ENCODE measurements at places on chromosomes 5 and 9.
A peak's percentile ranks its signal among the peaks of the same experiment; 100 is the strongest.

GRCh38 chr5:132658381-132659302, 669 bp downstream of the IL13 start:
- no peak for DNase-seq

GRCh38 chr5:74261866-74262265, 378.7 kb downstream of the ENC1 start:
- DNase-seq = no peak

DNA sequence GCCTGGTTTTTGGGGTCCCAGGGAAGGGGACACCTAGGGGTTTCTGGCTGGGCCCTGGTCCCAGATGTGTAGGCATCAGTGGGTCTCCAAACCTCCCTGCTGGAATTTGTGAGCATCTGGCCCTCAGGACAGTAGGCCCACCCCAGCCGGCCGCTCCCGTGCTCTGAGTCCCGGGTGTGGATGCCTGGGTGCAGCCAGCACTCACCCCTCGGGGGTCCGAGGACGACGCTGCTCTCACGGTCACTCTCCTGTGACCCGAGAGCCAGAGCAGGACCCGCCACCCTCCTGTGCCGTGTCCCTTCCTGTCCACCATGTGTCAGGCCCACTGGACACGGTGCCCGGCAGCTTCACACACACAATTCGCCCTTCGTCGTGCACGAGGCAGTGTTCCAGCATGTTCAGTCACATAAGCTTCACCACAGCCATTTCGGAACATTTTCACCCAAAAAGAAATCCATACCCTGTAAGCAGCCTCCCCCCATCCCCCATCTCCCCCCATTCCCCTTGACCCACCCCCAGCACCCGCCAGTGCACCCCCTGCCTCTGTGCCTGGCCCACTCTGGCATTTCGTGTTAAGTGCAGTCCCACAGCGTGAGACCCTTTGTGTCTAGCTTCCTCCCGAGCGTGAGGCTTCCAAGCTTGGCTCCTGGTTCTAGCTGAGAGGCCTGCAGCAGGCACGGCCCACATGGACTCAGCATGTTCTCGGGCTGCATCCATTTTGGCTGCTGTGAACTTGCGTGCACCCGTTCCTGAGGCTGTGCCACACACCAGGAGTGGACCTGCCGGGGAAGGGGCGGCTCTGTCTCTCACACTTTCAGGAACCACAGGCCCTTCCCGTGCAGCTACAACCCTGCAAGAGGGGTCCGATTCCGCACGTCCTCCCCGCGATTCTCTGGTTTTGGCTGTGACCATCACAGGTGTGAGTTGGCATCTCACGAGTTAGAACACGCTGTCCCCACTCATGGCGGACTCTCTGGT, 40.5 kb downstream of the NKD2 start:
- no peak for DNase-seq

DNA sequence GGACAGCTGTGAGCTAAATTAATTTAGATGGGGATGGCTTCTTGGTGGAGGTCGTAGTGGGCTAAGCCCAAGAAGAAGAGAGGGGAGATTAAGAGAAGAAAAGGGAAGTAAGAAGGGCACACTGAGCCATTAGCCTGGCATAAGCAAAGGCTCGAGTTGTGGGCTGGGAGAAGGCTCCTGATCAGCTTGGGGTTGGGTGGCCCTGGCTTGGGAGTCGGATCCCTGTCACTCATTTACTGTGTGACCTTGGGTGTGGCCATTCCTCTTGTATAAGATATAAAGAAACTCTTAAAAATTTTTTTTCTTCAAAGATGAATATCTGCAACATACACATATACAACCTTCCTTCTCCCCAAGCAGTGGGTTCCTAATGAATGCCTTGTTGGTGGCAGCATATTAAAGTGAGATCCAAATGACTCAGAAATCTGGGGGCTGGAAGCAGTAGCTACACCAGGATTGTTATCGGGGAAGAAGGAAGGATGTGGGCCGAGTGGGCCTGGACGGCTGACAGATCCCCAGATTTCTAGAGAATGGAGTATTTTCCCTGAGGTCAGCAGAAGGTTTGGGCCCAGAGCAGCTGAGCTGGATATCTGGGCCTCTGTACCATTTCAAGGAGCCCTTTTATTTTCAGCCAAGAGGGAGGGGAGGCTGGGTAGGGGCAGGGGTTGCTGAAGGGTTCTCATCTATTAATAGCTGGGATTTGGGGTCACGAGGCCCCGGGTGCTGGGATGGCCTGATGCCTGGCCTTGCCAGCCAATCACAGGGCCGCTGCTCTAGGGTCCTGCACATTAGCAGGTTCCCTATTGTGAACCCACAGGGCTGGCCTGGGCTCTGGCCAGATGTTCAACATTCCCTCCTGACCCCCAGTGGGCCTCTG, 52.1 kb downstream of the PPARGC1B start:
- DNase-seq = no peak

GRCh38 chr9:16361118-16361517, 509.4 kb downstream of the BNC2 start:
- DNase-seq = no peak

- peak; percentile 49 for DNase-seq
Observed at GRCh38 chr5:179228341-179229121, 116.7 kb downstream of the ADAMTS2 start.

GRCh38 chr5:4142842-4143241, 547.2 kb downstream of the IRX1 start:
- DNase-seq = peak; percentile 22

- DNase-seq = no peak
Observed at GRCh38 chr5:65103756-65104440, 335.2 kb downstream of the CWC27 start.

DNA sequence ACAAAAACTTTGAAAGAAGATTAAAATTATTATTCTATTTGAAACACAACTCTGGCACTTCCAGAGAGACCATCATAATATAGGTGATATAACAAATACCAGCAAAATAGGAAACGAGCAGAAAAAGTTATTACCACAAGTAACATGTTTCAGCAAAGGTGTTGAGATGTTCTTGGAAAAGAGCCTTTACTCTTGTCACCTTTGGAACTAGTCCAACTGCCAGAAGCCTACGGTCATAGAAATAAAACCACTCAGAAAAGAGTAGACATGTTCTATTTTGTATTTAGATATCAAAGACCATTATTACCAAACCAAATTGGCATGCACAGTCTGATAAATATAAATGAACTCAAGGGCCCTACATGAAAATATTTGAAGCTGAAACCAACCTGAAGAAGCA, 145.0 kb upstream of the DMAC1 start:
- no peak for DNase-seq

DNA sequence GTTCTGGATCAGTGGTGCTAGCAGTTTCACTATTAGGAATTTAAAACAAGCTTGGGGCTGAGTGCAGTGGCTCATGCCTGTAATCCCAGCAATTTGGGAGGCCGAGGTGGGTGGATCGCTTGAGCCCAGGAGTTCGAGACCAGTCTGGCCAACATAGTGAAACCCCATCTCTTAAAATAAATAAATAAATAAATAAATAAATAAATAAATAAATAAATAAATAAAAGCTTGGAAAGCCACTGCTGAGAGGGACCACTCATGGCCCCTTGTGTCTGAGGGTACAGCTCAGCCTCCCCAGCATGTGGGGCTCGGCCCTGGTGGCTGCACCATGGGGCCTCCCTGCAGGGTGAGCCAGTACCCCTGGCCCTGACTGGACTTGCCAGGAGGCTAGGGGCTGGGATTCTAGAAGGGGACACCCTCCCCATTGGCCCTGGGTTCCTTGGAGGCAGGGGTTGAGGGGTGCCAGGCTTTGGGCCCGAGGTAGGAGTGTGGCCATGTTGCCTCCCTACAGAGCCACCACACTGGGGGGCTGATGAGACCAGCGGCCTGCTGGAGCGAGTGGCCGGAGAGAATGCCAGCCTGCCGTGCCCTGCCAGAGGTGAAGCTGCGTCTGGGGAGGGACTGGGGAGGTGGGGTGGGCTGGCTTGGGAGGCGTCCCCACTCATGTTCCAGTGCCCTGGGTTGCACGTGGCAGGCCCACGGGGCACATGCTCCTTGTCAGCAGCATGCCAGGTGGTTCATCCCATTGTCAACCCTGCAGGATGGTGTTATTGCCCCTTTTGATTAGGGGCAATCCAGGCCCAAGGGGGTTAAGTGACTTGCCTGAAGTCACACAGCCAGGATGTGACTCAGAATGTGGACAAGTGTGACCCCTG, 76.5 kb downstream of the HMCN2 start:
- no peak for DNase-seq

DNA sequence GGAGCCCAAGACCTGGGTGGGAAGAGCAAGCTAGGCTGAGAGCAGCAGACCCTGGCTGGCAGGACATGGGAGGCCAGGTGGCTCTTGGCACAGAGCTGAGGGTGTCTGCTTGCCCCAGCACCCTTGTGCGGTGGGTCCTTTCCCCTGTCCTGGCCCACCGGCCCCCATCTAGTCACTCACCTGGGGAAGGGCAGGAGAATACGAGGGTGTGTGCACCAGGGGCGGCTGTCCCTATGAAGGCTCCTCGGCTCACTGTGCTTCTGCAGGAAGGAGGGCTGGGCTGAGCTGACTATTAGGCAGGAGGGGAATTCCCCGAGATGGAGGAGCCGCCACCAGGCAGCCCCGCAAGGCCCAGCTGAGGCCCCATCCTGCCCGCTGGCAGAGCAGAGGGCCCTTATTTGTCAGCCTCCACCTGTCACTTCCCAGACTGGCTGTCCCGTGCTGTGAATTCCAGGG, 6.1 kb upstream of the TNIP1 start:
- no peak for DNase-seq

- DNase-seq = no peak
Observed at GRCh38 chr9:8071445-8071798, 271.8 kb upstream of the DMAC1 start.

DNA sequence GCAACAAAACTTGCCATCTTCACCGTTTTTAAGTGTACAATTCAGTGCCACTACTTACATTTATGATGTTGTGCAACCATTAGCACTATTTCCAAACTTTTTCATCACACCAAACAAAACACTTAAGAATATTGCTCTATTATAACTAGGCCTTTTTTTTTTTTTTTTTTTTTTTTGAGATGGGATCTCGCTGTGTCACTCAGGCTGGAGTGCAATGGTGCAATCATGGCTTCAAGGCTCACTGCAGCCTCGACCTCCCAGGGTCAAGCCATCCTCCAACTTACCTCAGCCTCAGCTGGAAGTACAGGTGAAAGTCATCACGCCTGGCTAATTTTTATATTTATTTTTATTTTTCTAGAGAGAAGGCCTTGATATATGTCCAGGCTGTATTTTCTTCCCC, 22.3 kb upstream of the LMNB1 start:
- DNase-seq = no peak

DNA sequence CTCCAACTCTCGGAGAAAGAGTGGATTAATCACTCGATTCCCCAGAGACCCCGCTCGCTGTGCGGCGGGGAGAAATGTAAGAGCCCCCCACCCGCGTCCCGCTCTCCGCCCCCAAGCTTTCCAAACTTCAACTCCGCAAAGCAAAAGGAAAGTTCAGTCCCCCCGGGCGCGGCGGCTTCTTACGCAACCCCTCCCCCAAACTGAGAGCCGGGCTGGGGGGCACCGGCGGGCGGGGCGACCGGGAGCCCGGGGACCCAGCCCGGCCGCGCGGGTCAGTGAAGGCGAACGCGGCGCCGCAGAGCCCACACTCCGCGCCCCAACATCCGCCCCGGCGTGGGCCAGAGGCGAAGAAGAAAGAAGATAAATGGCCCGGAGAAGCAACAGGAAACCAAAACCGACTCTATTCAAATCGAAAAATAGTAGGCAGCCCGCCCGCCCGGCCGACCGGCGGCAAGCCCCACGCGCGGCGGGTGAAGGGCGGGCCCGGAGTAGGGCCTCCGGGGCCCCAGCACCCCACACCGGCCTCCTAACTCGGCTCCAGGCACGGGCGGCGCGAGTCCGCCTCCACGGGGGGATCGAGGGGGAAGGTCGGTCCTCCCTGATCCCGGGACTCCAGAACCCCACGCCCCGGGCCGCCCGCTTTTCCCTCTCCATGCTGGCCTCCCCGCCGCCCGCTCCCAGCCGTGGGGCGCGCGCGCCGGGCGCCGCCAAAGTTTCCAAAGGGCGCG, 720 bp downstream of the NOTCH1 start:
- DNase-seq = no peak

DNA sequence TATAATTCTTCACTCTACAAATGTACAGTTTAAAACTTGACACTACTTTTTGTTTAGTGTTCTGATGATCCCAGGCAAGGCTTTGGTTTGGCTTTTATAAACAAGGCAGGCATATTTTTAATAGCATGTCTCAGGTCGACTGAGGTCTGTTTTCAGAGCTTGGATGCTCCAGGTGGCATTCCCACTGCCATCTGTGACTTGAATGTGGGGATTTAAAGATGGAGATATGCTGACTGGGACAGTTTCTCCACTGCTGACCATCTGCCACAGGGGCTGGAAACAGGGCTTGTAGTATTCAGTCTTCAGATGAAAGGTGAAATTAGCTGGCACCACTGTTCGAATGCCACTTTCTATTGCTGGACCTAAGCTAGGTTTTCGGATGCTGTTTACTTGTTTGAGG, 1266.2 kb upstream of the CDH18 start:
- DNase-seq = no peak

DNA sequence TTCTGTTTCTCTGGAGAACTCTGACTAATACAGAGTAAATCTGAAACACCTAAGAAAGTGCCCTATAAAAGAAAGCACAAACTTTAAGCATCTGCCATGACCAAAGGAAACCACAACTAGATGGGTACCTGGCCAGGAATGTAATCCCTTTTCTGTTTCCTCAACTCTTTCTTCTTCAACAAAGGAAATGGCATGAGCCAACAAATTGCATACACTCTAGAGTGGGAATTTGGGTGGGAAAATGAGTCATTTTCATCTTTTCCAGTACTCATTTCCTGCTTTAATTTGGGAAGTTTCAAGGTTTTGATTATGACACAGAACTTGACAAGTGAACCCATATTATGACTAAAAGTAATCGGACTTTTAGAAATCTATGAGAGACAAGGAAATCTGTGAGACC, 349.2 kb upstream of the RORB start:
- DNase-seq = no peak

DNA sequence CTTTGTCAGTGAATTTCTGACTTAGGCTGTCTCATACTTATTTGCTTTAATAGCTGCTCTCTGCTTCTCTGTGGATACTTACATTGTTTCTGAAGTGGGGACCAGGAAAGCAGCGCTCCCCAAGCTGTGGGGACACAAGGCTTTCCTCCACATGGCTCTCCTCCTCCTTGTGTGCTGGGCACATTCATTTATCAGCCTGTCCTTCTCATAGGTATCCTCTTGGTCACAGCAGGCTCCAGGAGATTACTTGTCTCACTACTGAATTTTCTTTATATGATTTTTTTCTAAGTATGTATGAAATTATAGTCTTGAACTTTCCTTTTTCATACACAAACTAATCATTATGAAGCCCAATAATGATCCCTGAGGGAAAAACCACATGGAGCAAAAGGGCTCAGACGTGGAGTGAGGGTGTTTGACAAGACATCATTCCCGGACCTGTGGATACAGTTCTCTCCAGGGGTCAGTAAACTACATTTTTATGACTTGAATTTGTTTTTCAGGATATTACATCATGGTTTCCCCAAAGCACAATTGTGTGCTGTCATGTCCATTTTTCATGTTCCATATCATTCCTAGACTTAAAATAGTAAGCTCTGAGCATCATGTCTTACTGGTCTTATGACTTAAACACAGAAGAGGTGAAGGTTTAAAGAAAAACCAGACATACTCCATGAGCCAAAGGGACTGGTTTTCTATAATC, 234.5 kb downstream of the PCSK1 start:
- DNase-seq = no peak

Measured in ELF-1 (cell line).